ENCODE measurements at places on chromosomes 7 and 10.

- no peak for DNase-seq
These were observed 477.4 kb upstream of the KLF6 start for GRCh38 chr10:4262449-4262848.

DNA sequence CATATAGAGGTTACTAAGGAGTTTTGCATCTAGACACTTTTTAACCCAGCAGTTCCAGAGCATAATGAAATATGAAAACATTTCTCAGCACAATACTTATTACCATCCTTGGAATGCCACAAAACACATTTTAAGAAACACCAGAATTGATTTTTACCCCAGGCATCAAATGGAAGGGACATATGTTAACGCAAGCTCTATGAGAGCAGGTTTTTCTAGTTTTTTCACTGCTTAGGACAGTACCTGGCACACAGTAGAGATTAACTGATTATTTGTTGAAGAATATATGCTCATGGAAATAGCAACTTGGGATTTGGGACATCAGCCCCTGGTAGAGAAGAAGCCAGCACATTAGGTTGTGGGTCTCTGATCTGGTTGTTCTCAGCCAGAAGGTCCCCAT is 67.0 kb upstream of the ARID5B start:
- no peak for DNase-seq

DNA sequence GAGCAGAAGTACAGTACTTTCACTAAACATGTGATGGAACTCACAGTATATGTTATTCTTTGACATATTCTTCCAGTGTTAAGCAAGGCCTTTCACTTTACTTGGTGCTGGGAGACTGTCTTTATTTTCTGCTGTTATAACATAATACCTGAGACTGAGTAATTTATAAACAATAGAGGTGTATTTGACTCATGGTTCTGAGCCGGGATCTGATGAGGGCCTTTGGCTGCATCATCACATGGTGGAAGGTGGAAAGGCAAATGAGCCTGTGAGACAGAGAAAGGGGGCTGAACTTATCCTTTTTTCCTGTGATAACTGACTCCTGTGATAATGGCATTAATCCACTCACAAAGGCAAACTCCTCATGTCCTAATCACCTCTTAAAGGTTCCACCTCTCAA is 1.4 kb downstream of the SUPV3L1 start:
- no peak for DNase-seq

GRCh38 chr7:153422291-153423209 is 629.6 kb upstream of the DPP6 start:
- no peak for DNase-seq

Data from activated CD8-positive, alpha-beta T cell treated with anti-CD3 and anti-CD28 coated beads, Interleukin-2, amount 10 ng/mL, durations not matched to agents 7 days and 5 days (primary cell).